ENCODE measurements at places on chromosomes 2 and 18. TPM values are rescaled to one million over a fixed set of nuclear protein-coding genes. Genes with fewer than 3 reads are reported as not detected.
A peak's percentile ranks its signal among the peaks of the same experiment; 100 is the strongest.

DNA sequence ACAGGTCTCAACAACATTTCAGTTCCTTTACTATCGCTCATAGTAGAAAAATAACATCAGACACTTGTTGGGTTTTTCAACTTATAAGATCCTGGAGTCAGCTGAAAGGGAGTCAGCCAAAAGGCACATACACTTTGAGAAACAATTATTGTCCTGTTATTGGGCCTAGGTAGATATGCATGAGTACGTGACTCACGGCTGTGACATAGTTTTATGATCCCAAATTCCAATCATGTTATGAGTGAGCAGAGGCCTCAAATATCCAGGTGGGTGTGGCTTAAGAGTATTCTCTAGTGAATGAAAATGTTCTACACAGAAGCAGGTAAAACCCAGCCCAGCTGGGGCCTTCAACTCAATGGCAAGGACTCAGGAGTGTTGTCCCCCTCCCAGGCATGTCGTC lies 27.2 kb downstream of the SERPINB8 start:
- H3K27me3 ChIP-seq = no peaks in the 10 kb centered on the region
- no peaks in the 10 kb centered on the region for H3K36me3 ChIP-seq
- no peak overlapping the region for H3K4me3 ChIP-seq
- no peaks in the 10 kb centered on the region for H3K4me1 ChIP-seq
- H3K27ac ChIP-seq = no peak overlapping the region
- no peak for DNase-seq

GRCh38 chr2:217868911-217869334 lies 133.9 kb downstream of the TNS1 start:
- no peak overlapping the region for H3K27ac ChIP-seq
- no peaks in the 10 kb centered on the region for H3K27me3 ChIP-seq
- no peaks in the 10 kb centered on the region for H3K36me3 ChIP-seq
- no peak overlapping the region for H3K4me3 ChIP-seq
- no peak for DNase-seq

- no peaks in the 10 kb centered on the region for H3K36me3 ChIP-seq
- DNase-seq = no peak
- no peaks in the 10 kb centered on the region for H3K4me1 ChIP-seq
- no peak overlapping the region for H3K4me3 ChIP-seq
- H3K27ac ChIP-seq = no peak overlapping the region
- no peaks in the 10 kb centered on the region for H3K27me3 ChIP-seq
These were observed 153.0 kb upstream of the CAPN13 start for GRCh38 chr2:30960213-30960612.

- DNase-seq = peak; percentile 22
- no peaks in the 10 kb centered on the region for H3K27me3 ChIP-seq
- H3K4me3 ChIP-seq = peak overlapping the region; percentile 89
- H3K36me3 ChIP-seq = peaks cover 11% of the 10 kb centered on the region
These were observed 848 bp downstream of the TMSB10 start for GRCh38 chr2:84906108-84906899.

DNA sequence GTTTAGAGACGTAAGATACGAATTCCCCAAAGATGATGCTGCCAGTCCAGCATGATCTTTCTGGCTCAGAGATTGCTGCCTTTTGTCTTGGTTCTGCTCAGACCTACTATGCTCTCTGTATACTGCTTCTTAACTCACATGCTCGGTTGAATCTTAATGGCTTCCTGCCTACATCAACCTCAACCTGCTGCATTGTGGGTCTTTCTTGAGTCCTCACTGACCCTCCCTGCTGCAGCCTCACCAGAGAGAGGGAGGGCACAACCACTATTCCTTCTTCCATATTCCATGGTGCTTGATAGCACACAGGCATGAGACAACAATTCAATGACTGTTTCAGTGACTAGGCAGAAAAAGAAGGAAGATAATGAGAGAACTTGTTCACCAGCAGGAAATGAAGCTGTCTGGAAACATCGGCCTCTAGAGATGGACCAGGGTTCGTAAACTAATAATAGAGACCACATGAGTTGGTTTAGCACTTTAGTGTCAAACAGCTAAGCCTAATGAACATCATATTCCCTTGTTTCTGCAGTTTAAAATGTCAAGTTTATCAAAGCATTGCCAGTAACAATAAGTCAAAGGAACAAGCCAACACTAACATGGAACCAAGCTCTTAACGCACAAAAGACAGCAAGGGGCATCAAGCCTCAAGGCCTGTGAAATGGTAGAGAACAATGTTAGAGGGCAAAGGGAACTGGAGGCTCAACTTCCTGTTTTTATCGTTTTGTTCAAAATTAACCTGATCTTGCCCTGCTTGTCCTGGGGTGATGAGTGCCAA lies 333.9 kb downstream of the PDE11A start:
- no peak for DNase-seq
- no peak overlapping the region for H3K27ac ChIP-seq
- H3K27me3 ChIP-seq = no peaks in the 10 kb centered on the region

GRCh38 chr2:101518578-101519492 lies 43.9 kb upstream of the RFX8 start:
- H3K4me1 ChIP-seq = peaks cover 15% of the 10 kb centered on the region
- no peak for DNase-seq
- no peaks in the 10 kb centered on the region for H3K27me3 ChIP-seq
- H3K36me3 ChIP-seq = no peaks in the 10 kb centered on the region

DNA sequence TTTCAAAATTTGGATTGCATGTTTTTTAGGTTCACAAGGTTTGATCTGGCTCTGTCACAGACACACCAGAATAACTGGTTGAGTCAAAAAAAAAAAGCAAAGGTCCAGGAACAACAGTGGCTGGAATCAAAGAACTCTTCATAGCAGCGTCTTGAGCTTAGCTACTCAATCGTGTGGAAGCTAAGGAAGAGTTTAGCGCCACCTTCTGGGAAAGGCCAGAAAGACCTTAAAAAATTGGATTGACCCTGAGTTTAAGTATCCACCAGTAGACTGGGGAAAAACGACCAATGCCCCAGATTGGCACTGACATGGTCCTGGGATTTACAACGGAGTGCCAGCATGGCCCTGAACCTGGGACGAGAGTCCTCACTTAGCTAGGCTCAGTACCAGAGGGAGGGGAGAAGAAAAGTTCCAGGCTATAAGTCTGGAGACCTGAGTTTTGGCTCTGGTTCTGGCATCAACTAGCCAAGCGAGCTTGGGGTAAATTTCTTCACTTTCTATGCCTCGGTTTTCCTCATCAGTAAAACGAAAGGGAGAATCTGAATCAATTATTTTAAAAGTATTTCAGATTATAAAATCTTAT lies 71.1 kb upstream of the TFCP2L1 start:
- no peaks in the 10 kb centered on the region for H3K4me1 ChIP-seq
- no peaks in the 10 kb centered on the region for H3K36me3 ChIP-seq

DNA sequence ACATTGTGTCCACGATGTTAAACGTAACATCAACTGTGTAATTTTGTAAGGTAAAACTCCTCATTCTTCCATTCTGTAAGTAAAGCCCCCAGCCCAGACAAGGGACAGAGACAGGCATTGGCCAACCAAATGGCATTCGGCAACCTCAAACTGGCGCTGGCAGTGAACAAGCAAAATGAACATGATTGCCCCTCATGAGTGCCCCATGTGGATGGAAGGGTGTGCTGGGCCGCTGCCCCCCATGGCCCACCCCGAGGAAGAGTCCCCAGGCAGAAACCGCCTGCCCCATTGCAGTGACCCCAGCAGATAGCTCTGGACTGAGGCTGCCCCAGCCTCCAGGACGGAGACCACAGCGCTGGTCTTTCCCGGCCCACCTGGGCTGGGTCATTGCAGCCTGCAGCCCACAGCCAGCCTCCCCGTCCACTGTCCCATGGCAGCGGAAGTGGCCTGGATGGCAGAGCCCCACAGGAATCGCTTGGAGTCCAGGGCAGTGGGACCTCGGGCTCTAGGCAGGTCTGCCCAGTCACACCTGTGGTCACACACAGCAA lies 220.2 kb downstream of the HDAC4 start:
- DNase-seq = no peak
- H3K4me3 ChIP-seq = no peak overlapping the region
- peaks cover 3% of the 10 kb centered on the region for H3K36me3 ChIP-seq
- H3K27ac ChIP-seq = no peak overlapping the region
- H3K4me1 ChIP-seq = no peaks in the 10 kb centered on the region

KLHL14 gene
- not detected for total RNA-seq

- no peak overlapping the region for H3K4me3 ChIP-seq
- H3K27me3 ChIP-seq = no peaks in the 10 kb centered on the region
- DNase-seq = no peak
- no peaks in the 10 kb centered on the region for H3K36me3 ChIP-seq
These were observed 279.7 kb downstream of the MEIS1 start for GRCh38 chr2:66714610-66715009.

DNA sequence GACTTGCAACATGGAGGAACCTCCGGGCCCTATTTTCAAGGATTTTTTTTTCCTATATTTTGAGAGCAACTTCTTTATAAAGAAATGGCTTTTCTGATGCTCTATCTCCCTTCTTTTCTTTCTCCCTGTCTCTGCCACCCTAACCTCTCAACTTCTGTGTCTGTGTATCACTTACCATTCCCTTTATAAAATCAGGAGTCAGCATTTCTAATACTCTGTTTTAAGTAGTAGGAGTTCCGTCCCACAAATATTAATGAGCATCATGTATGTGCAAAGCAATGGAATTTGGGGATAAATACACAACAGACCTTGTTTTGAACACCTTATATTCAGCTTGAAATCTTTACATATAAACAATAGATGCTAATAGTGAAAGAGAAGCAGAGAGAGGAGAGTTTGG lies 268.0 kb downstream of the DCC start:
- H3K27me3 ChIP-seq = no peaks in the 10 kb centered on the region
- DNase-seq = no peak
- H3K4me1 ChIP-seq = no peaks in the 10 kb centered on the region
- no peak overlapping the region for H3K4me3 ChIP-seq
- no peak overlapping the region for H3K27ac ChIP-seq
- H3K36me3 ChIP-seq = no peaks in the 10 kb centered on the region

FAM228A gene
- total RNA-seq = not detected

Measured in naive thymus-derived CD4-positive, alpha-beta T cell (primary cell).